ENCODE measurements at places on chromosomes 12 and 14.

- DNase-seq: no peak
Observed at GRCh38 chr14:79986251-79986650, 225.1 kb downstream of the DIO2 start.

GRCh38 chr12:47557386-47557785, 148.4 kb downstream of the RPAP3 start:
- DNase-seq: no peak

DNA sequence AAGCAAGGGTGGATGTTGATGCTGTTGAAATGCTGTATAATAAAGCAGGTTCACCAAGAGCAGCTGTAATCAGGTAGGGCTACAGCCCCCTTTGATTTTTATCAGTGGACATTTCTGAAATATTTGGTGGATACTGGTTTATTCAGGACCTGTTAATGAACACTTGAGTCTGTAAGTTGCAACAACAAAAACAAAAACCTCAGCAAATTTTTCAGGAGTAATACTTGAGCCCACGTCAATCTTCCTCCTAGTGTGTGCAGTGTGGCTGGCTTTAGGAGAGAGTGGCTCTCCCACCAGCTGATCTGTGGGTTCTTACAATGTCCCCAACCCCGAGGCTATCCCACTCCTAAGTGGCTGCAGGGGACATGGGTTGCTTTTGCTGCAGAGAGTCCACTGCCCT, 347.8 kb downstream of the GLT1D1 start:
- no peak for DNase-seq

GRCh38 chr14:97838986-97839385, 1041.8 kb downstream of the VRK1 start:
- no peak for DNase-seq

GRCh38 chr12:71477609-71478008, 38.0 kb downstream of the LGR5 start:
- no peak for DNase-seq

DNA sequence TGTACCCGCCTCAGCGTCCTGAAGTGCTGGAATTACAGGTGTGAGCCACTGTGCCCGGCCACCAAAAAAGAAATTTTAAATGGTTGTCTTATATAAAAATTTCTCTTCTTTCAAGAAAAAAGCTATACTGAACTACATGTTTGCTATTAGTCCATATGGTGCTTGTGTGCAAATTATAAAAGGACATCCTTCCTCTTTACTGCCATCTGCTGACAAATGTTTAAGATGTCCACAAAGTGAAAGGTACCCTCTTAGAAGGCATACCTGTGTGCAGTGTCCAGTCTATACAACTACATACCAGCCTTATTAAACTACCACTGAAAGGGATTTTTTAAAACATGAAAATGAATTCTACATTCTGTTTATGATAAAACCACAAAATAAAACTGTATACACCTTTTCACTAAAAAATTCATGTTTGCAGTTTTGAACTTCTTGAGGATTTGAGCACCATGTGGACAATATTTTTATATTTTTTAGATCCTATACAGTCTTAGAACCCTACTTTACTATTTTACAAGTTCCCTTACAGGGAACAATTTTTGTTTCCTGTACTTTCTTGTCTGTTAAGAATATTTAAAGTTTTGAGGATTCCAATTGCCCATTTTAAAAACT, 32.8 kb upstream of the TOMM20L start:
- DNase-seq: peak; percentile 39

DNA sequence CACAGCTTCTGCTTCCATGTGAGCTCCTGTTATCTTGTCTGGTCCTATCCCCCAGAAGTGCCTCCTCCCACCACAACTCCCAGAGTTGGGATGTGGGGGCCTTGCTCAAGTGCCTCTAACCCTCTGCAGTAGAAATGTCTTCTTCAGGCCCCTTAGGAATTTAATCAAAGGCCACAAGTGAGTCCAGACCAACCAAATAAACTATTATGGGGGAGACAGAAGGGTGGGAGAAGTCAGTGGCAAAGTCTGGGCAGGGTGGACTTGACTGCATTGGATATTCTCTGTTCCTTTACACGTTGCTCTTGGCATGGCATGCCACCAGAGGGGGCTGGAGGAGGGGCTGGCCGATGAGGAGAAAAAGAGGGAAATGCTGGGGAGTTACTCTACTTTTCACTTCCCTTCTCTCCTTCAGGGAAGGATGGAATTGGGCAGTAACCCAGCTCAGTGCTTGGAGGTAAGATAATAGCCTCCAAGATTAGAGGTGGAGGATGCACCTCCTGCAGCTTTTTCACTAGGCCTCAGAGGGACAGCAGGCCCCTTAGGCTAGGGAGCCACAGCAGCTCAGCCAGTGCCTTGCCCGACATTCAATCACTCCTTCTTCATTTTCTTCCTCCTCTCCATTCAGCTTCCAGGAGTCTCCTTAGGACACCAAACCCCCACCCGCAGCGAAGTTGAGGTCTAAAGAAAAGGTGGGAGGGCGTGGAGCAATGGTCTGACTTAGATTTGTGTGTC, 1.2 kb upstream of the AP1G2 start:
- DNase-seq: no peak

- no peak for DNase-seq
Observed at GRCh38 chr12:54060975-54061778, 7.5 kb downstream of the HOXC4 start.

DNA sequence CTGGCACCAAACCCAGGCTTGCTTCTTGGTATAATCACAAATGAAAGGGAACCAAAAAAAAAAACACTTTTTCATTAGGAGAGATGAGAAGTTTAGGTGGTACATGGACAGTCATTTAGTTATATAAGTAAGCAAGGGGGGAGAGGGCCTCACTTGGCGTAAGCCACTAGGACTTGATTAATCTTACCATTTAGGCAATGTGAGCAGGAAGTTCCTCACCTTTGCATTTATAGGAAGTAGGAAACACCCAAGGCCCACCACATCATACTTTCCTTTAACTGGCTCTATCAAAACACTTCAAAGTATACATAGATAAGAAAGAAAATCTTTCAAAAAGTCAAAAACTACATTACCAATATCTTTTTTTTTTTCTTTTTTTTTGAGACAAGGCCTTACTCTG, 6.7 kb upstream of the RPS6KA5 start:
- no peak for DNase-seq

DNA sequence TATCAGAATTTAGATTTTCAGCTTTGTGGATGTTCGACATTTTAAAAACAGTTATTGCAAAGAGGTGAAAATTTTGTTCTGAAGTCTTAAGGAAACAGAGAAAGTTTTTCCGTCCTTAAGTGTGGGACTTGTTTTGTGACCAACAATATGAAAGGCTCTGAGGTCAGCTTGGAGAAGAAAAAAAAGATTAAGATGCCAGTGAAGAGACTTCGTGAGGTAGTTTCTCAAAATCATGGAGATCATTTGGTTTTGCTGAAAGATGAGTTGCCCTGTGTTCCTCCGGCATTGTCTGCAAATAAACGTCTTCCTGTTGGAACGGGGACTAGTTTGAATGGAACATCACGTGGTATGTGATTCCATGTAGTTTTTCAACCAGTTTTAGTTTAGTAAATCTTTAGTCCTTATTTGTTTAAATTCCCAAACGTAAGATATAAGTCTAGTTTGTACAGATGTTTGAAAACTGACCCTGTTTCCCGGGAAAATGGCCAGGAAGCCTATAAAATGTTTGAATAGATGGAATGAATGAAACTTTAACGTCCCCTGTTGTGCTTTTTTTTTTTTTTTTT, 682 bp downstream of the KIAA0586 start:
- DNase-seq: peak; percentile 49

GRCh38 chr14:49962621-49963020, 69.7 kb downstream of the ARF6 start:
- peak; percentile 70 for DNase-seq

- DNase-seq: peak; percentile 8
Observed at GRCh38 chr12:100234591-100235304, 32.1 kb downstream of the DEPDC4 start.

GRCh38 chr12:78403681-78404080, 460.9 kb upstream of the SYT1 start:
- DNase-seq: peak; percentile 2

- DNase-seq: no peak
Observed at GRCh38 chr14:57352396-57353170, 37.8 kb upstream of the NAA30 start.

DNA sequence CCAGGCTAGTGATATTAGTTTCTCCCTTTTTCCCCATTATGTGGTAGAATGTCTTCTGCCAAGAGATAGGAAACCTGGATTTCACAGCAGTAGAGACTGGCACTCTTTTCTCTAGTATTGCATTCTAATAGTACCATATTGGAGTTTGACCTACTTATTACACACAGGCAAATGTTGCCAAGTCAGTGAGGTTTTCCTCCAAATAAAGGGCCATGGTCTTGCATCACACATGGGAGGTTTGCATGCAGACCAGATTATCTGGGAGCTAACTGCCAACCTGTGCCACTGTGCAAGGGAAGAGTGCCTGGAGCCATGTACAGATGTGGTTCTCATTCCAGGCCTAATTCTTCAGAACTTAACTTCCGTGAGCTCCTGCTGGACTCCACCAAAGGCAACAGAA, 113.3 kb downstream of the ANO6 start:
- DNase-seq: no peak

DNA sequence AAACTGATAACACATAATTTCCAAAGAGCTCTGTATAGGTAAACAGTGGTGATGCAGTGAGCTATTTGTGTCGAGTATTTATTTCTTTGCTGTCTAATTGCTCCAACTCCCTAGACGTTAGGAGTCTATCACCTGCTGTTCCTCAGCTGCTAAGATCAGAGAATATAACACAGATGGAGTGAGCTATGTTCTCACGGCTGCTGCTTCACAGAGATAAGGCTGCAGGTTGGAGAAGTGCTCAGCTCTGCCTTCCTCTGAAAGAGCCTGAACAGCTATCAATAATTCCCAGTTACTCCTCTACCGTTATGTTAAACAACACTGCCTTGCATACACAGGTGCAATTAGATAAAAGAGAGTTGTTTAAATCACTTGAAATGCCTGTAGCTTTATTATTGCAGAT, 103.2 kb upstream of the MDGA2 start:
- no peak for DNase-seq

DNA sequence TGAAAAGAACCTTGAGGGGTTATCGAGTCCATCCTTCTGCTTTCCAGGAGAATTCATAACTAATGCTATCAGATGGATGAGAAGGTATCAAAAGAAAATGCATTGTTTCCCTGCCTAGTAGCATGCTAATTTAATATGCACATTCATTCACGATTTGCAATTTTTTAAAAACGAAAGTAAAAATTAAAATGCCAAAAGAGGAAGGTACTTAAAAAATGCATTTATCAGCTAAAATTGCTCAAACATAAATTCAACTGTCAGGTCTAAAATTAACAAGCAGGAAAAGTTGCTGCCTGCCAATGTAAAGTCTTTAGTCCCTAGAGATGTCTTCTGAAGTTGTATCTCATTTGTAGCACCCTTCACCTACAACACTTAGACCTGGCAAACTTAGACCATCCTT, 7.9 kb downstream of the ATF7 start:
- DNase-seq: no peak

DNA sequence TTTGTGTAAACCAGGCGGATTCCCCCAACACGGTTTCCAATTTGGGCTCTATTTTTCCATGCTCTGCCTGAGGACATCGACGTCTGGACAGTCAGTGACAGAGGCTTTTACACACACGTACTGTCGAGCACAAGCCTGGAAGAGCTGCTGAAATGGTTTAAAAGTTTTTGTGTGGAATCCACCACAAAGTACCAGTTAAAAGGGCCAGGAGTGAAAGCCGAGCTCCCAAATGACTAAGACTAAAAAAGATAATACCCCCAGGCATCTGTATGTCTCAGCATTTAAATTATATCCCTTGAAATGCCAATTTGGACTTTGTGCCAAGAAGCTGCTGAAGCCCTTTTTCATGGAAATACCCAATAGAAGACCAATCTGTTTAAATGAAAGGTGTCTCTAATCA, 173.2 kb downstream of the EGLN3 start:
- DNase-seq: no peak

All from urothelium cell line (cell line).